CMK (cell line): ENCODE measurements at places on chromosomes 16 and 17.

- DNase-seq, result no peak
These were observed 172.3 kb upstream of the CDH11 start for GRCh38 chr16:65294165-65294564.

GRCh38 chr17:82153745-82154375, 55.8 kb upstream of the FASN start:
- DNase-seq, result peak; percentile 58

GRCh38 chr17:1384905-1385435, 15.1 kb downstream of the YWHAE start:
- DNase-seq, result no peak

- no peak for DNase-seq
These were observed 45.2 kb upstream of the GSG1L start for GRCh38 chr16:28108590-28109247.
